ENCODE measurements at places on chromosomes 5 and 9.

DNA sequence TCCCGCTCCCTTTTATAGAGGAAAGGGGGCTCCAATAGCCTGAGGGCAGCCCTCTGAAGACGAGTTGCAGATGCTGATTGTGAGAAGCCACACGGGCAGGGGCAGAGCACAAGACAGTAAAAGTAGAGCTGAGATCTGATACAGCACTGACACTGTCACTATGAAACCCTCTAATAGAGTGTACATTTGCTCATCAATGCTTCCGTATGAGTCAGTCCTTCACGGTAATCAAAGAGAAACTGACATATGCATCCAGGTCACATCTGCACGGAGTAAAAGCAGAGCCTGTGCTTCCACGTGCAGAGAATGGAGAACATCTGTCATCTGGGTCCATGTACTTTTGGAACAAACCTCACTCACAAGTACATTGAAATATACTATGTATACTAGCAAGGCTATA, 60.6 kb upstream of the TMEM215 start:
- no peak for DNase-seq

GRCh38 chr5:93145767-93146166, 435.3 kb downstream of the NR2F1-AS1 start:
- DNase-seq = no peak

DNA sequence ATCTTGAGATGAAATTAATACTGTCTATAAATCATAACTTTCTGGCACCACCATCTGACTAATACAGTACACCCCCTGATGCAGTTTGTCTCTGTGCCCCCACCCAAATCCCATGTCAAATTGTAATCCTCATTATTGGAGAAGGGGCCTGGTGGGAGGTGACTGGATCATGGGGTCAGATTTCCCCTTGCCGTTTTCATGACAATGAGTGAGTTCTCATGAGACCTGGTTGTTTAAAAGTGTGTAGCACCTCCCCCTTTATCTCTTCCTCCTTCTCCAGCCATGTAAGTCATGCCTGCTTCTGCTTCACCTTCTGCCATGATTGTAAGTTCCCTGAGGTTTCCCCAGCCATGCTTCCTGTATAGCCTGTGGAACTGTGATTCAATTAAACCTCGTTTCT, 78.7 kb upstream of the CDH6 start:
- DNase-seq = no peak

- DNase-seq = no peak
Observed at GRCh38 chr5:68047035-68047434, 168.5 kb upstream of the PIK3R1 start.

- DNase-seq = no peak
Observed at GRCh38 chr5:76690037-76690679, 25.8 kb upstream of the F2R start.

DNA sequence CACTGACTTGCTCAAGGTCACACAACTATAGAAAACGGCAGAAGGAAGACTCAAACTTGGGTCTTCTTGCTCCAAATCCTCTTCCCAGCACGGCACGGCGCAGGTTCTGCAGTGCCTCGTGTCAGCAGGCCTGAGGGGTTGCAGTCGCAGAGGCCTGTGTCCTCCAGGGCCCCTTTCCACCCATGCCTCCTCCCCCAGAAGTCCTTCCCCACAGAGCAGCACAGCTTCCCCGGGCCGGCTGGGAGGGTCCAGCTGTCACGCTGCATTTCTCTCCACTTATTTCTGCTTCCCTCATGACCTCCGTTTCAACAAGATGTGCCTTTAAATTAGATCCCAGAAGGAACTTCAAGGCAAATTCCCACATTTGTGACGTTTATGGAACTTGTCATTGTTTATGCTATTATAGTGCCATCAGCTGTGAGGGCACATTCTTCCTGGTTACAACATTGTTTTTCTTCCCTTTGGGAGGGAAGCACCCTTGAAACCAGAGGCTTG, 148.4 kb downstream of the C5orf15 start:
- DNase-seq = no peak

DNA sequence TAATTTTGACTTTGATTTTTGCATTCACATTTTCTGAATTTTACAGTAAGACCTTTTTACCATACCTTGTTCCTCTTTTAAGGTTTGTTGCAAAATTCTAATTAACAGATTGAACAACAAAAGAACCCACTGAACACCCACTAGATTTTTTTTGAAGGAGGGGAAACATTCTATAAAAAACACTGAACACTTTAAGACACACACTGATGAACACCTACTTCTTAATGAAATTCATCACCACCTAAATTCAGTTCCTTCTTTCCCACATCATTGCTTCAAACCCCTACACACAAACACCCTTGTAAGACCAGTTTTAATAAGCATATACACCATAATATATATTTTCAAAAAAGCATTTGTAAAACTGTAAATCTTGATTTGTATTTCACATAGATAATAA, 559.0 kb upstream of the MEF2C start:
- no peak for DNase-seq

- DNase-seq = no peak
Observed at GRCh38 chr5:310941-311434, 10.5 kb upstream of the AHRR start.

GRCh38 chr9:123772967-123773366, 157.0 kb downstream of the DENND1A start:
- DNase-seq = no peak

DNA sequence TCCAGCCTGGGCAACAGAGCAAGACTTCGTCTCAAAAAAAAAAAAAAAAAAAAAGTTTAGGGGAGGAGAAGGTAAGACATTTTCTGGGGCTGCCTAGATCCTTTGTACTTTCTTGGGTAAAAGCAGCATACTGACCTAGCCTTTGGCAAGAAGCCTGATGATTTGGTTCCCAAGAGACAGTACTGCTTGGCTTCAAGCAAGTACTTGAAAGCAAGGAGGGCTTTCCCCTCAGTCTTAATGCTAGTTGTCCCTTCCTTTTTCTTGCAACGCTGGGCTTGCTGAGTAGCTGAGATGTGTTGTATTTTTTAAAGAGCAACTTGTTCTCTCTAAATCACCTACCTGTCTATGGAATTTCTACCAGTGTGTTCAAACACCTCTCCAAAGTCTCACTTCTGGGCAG, 76.2 kb downstream of the INSYN2B start:
- DNase-seq = no peak

GRCh38 chr5:95817430-95817829, 5.1 kb downstream of the GLRX start:
- DNase-seq = no peak

DNA sequence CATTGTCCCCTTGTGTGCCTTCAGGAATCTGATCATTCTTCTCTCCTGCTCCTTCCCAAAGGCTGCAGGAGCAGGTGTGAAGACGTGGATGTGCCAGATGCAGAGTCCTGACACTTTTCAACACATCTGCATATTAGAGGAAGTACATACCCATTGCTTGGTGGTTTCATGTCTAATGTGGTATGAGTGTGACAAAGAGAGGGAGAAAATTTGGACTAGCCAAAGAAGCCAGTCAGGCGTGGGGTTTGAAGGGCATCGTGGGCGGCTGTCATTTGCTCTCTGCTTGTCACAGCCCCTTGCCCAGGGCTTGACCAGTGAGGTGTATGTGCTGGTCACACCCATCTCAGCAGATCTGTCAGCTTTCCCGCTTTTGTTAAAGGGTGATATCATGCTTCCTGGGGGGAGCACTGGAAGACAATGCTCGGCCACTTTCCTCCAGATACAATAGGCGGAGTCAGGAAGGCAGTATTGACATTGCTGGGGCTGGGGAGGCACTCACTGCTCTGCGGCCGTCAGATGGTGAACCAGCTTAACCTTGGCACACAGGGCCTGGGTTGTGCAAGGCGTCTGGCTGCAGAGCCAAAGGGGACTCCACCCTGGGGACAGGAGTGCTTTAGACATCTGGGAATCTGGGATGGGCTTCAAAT, 8.6 kb downstream of the TEK start:
- no peak for DNase-seq

DNA sequence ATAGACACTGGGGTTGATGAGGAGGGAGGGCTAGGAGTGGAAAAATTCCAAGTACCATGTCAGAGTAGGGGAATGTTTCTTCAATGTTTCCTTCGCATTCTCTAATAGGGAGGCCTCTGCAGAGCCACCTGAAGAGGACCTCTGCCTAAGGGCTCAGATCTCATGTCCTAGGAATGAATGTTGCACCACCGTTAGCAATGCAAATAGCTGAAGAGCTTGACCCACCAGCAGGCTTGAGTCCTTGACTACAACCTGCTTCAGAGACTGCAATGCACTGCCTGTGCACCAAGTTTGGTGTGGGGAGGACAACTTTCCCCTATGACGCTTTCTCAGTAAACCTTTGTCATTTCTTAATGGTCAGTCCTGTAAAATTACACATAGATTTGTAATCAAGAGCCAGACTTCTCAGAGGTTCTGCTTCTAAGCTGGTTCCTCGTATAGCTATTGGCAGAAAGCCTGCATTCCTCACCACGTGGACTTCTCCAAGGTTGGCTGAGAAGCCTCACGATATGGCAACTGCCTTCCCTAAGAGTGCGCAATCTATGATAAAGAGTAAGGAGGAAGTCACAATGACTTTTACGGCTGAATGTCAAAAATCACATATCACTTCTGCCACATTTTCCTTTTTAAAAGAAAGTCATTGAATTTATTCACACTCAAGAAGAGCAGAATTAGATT, 600.7 kb upstream of the PTGER4 start:
- DNase-seq = no peak

DNA sequence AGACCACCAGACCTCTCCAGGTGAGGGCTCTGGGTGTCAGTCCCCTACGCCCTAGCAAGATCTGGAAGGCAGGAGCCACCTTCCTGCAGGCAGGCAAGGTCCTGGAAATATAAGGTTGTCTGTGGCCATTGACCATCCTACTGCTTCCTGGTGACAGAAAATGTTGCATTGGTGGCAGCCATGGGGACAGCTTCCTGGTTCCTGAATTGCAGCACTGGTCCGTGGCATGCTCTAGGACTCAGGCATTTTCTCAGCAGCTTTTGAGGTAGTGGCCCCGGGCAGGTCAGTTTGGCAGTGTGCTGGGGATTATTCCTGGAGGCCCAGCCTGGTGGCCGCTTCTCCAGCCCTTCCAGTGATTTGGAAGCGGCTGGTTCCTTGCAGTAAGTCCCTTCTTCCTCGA, 36.6 kb upstream of the KCNMB1 start:
- DNase-seq = no peak

DNA sequence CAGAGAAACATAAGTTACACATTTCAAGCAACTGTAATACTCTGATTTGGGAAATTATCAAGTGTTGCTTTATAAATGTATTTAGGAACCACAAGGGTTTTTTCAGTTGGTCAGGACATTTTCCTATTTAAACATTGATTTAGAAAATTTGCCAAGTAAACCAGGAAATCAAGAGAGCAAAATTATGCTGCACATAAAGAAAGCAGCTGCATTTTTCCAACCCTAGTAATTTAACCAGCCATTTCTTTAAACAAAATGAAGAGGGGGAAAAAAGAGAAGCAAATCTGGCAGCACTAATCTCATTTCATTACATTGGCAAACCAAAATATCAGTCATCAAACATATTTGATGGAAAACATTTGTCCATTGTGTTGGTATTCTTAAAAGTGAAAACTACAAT, 271.4 kb downstream of the TLE1 start:
- no peak for DNase-seq

DNA sequence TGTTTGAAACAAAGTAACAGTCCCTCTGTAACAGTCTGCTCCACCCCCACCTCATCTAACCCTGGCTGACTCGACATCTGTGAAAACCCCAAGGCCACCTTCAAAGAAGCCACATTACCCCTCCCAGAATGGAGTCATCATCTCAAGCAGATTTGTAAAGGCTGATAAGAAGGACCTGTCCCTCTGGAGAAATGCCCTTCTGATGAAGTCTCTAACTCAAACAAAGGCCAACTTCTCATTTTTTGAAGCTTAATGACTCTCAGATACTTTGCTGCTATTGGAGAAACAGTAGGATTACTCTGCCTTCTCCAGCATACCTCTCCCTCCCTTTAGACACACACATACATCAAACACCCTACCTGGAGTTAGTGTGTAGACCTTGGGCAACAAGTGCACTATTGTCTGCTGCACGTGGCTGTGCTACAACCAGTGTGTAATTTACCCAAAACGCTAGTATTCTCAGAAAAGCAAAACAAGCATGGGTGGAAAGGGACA, 5.3 kb upstream of the SUSD1 start:
- DNase-seq = no peak

GRCh38 chr9:123725389-123725788, 204.5 kb downstream of the DENND1A start:
- DNase-seq = no peak

DNA sequence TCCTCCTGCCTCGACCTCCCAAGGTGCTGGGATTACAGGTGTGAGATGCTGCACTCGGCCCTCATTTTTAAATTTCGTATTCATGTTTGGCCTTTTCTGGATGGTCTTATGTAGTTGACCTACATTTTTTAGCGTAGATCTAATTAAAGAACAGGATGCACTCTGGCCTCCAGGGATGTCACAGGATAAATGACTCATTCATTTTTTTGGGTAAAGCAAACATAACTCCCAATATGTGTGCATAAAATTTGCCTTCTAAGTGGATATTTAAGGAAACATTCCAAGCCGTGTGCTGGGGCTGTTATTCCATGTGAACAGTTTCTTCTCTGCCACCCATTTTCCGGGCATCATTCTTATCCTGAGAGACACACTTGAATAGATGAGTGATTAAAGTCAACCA, 501.6 kb downstream of the IRX1 start:
- no peak for DNase-seq

- no peak for DNase-seq
Observed at GRCh38 chr5:145760660-145761059, 74.5 kb downstream of the PRELID2 start.

- DNase-seq = peak; percentile 61
Observed at GRCh38 chr9:6054280-6055099, 39.1 kb upstream of the RANBP6 start.

DNA sequence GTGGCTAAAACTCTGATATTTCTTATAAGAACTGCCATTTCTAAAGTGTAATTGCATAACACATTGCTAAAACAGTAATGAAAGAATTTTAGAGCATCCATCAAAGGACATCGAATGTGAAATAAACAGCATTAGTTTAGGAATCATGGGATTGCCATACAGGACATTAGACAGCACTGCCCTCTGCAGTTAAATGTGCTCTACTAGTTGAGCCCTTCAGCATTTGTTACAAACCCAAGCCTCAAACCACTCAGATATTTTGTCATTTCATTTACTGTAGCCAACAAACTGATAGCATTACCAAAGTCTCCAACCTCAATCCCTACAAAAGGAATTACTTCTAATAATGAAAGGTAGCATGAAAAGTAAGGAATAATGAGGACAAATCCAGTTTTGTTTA, 116.8 kb upstream of the COX7C start:
- DNase-seq = no peak

- DNase-seq = no peak
Observed at GRCh38 chr5:141437221-141437620, 6.9 kb downstream of the PCDHGA12 start.

- no peak for DNase-seq
Observed at GRCh38 chr9:19231126-19231903, 822 bp downstream of the DENND4C start.
